ENCODE measurements at places on chromosomes 2 and 18. TPM values are rescaled to one million over a fixed set of nuclear protein-coding genes. Genes with fewer than 3 reads are reported as not detected.

DNA sequence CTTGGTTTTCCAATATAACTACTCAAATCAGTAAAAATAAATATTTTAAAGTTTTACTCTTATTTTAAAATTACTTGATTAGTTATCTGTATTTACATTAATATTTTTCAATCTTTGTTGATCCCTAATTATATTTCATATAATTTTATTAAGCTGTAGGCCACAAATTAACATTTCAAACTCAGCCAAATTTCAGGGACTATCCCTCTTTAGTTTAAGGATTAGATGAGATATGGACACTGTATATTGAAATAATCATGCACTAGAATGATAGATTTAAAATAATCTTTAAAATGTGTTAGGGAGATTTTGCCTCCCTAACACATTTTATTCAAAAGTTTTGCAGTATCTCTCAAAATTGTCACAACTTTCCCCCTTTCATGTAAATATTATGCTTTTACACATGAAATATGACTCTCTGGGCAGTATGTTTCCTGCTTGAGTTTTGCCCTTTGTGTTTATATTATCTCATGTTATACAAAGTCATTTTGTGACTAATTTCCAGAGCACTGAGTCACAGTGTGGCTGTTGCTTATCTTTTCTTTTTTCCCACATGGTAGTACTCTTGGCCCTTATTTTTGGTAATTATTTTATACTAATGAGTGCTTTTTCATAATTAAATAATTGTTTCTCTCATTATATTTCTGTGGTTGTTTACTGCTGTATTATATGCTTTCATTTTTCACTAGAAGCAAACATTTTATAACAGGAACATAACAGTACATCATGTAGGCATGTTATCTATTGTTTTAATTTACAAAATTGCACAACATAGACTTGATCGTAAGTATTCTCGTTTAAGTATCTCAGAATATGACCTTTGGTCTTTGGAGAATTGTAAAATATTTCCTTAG is 1.2 kb downstream of the TFPI start:
- peak overlapping the region; percentile 69 for H3K27ac ChIP-seq
- H3K27me3 ChIP-seq = no peaks in the 10 kb centered on the region
- H3K4me3 ChIP-seq = peak overlapping the region; percentile 25
- no peak for DNase-seq

- DNase-seq = no peak
- no peak overlapping the region for H3K27ac ChIP-seq
- H3K4me3 ChIP-seq = no peak overlapping the region
- H3K27me3 ChIP-seq = no peaks in the 10 kb centered on the region
- no peaks in the 10 kb centered on the region for H3K36me3 ChIP-seq
Measured at GRCh38 chr2:68692511-68692910, 42.1 kb upstream of the ARHGAP25 start.

- H3K36me3 ChIP-seq = no peaks in the 10 kb centered on the region
- no peaks in the 10 kb centered on the region for H3K27me3 ChIP-seq
- no peak overlapping the region for H3K27ac ChIP-seq
- H3K4me3 ChIP-seq = no peak overlapping the region
Measured at GRCh38 chr2:236342951-236343350, 78.7 kb upstream of the ASB18 start.

The TMEM127 gene
- 22.8 TPM for total RNA-seq

GRCh38 chr2:69083235-69083748 is 70.3 kb downstream of the ANTXR1 start:
- no peak for DNase-seq
- no peaks in the 10 kb centered on the region for H3K36me3 ChIP-seq
- no peak overlapping the region for H3K4me3 ChIP-seq
- H3K27ac ChIP-seq = peak overlapping the region; percentile 41

- no peaks in the 10 kb centered on the region for H3K27me3 ChIP-seq
- DNase-seq = no peak
- no peaks in the 10 kb centered on the region for H3K4me1 ChIP-seq
- no peak overlapping the region for H3K4me3 ChIP-seq
- H3K27ac ChIP-seq = no peak overlapping the region
Measured at GRCh38 chr2:10369269-10370255, 66.9 kb downstream of the HPCAL1 start.

DNA sequence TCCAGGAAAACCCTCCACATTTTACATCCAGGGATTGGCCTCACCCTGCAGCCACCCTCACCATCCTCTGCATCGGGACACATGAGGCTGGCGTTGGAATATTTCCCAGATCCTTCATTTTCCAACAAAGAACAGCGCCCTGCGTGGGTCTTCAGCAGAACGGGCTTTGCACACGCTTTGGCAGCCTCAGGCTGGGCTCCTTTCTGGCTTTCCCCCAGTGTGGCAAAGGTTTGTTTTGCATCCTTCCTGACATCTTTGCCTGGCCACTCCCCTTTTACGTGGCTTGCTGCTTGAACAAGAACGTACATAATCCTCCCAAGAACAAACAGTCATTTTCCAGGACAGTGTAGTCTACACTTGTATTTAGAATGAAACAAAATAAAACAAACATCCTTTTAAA is 25.6 kb upstream of the GREB1 start:
- no peaks in the 10 kb centered on the region for H3K27me3 ChIP-seq
- peak overlapping the region; percentile 85 for H3K27ac ChIP-seq
- H3K4me1 ChIP-seq = peaks cover 6% of the 10 kb centered on the region
- peak; percentile 76 for DNase-seq

The CNRIP1 gene
- 40.6 TPM for total RNA-seq

DNA sequence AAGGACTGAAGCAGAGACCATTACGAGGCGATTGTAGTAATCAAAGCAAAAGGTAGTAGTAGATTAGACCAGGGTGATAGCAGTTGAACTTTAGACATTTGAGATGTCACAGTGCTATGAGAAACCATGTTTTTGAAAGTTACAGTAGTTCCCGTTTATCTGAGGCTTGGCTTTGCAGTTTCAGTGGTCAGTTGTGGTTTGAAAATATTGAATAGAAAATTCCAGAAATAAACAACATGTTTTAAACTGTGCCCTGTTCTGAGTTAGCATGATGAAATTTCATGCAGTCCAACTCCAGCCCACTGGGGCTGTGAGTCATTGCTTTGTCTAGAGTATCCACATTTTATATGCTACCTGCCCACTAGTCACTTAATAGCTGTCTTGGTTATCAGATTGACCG is 47.5 kb downstream of the ZNF638 start:
- H3K36me3 ChIP-seq = no peaks in the 10 kb centered on the region
- H3K27ac ChIP-seq = no peak overlapping the region
- H3K4me3 ChIP-seq = no peak overlapping the region
- no peaks in the 10 kb centered on the region for H3K27me3 ChIP-seq

DNA sequence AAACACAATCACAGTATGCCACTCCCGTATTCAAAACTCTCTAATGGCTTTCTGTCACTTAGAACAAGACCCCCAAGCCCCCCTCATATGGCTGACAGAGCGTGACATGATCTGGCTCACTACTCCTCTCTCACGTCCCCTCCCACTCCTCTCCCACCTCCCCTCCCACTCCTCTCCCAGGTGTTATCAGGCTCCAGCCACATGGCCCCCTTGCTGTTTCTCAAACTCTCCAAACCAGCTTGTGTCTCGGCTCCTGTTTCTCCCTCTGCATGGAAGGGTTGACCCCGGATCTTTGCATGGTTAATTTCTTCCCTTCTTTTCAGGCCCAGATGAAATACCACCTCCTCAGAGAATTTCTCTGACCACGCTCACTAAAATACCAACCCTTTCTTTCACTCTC is 180.8 kb downstream of the SLC8A1 start:
- H3K27ac ChIP-seq = no peak overlapping the region
- H3K36me3 ChIP-seq = no peaks in the 10 kb centered on the region
- H3K27me3 ChIP-seq = no peaks in the 10 kb centered on the region
- no peak for DNase-seq
- H3K4me3 ChIP-seq = no peak overlapping the region

DNA sequence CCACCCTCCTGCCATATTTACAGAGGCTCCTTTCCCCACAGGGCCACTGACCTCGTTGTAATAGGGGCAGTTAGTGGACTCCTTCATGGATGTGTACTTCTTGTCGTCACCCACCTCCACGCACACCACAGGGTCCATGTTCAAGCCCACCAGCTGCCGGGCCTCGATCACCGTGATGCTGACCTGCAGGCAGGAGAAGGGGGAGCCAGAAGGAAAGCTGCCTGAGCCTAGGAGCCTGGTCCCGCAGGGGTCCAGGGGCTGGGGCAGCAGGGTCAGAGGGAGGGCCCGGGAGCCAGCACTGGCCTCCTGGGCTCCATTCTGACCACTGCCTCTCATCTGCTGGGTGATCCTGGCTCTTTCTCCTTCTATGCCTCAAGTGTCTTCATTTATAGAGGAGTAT is 17.0 kb upstream of the OTOF start:
- no peak for DNase-seq
- no peak overlapping the region for H3K27ac ChIP-seq
- H3K4me3 ChIP-seq = no peak overlapping the region
- H3K36me3 ChIP-seq = no peaks in the 10 kb centered on the region
- no peaks in the 10 kb centered on the region for H3K4me1 ChIP-seq
- no peaks in the 10 kb centered on the region for H3K27me3 ChIP-seq

The MAT2A gene
- 107 TPM for total RNA-seq

- no peak overlapping the region for H3K4me3 ChIP-seq
- no peak for DNase-seq
- no peak overlapping the region for H3K27ac ChIP-seq
- H3K36me3 ChIP-seq = no peaks in the 10 kb centered on the region
Measured at GRCh38 chr18:55220523-55220922, 261.3 kb upstream of the CCDC68 start.

The CCDC68 gene
- total RNA-seq = 8.6 TPM

GRCh38 chr2:206626108-206626507 is 16.2 kb upstream of the FAM237A start:
- no peak overlapping the region for H3K4me3 ChIP-seq
- no peak for DNase-seq
- H3K27ac ChIP-seq = no peak overlapping the region

DNA sequence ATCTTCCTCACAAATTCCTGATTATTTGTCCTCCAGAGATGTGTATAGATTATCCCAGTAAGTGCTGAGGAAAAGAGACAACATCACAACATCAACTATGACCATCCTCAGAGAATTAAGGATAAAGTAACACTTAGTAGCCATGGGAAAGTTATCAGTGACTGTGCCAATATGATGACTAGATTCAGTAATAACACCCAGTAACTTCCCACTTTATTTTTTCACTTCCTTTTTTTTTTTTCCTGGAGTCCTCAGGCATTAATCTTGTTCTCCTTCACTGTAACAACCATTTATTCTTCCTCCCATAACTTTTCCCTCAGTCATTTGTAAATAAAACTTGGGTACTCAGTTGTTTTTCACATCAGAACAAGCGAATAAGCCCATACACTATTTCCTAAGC is 16.7 kb upstream of the PID1 start:
- no peaks in the 10 kb centered on the region for H3K4me1 ChIP-seq
- DNase-seq = no peak
- no peaks in the 10 kb centered on the region for H3K27me3 ChIP-seq

DNA sequence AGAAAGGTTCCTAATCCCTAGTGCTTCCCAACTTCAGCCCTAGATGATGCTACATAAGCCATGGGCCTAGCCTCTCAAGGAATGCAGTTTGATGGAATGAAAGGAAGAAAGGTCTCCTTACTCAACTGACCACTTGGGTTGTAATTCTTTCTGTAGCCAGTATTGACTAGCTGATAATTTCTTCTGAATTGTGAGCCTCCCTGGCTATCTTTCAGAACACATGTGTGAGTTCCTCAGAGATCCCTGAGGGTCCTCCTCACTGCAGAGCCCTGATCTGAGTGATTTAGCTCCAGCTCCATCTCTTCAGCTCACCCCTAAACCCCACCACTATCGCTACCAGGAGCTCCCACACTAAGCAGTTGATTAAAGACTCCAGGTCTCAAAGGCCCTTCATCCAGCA is 31.5 kb downstream of the CFAP210 start:
- DNase-seq = no peak
- H3K4me3 ChIP-seq = no peak overlapping the region
- H3K4me1 ChIP-seq = no peaks in the 10 kb centered on the region
- no peaks in the 10 kb centered on the region for H3K36me3 ChIP-seq
- H3K27me3 ChIP-seq = no peaks in the 10 kb centered on the region
- no peak overlapping the region for H3K27ac ChIP-seq

The MYO5B gene
- total RNA-seq = 0.34 TPM

GRCh38 chr2:106314444-106314843 is 120.3 kb upstream of the UXS1 start:
- H3K36me3 ChIP-seq = no peaks in the 10 kb centered on the region
- no peak overlapping the region for H3K4me3 ChIP-seq
- H3K4me1 ChIP-seq = no peaks in the 10 kb centered on the region
- no peak overlapping the region for H3K27ac ChIP-seq

The HOXD8 gene
- 49.8 TPM for total RNA-seq

GRCh38 chr18:63253428-63254372 is 65.9 kb downstream of the BCL2 start:
- no peaks in the 10 kb centered on the region for H3K27me3 ChIP-seq
- H3K36me3 ChIP-seq = no peaks in the 10 kb centered on the region
- no peak overlapping the region for H3K4me3 ChIP-seq
- DNase-seq = no peak
- H3K27ac ChIP-seq = peak overlapping the region; percentile 73
- H3K4me1 ChIP-seq = peaks cover under 1% of the 10 kb centered on the region

The CDH19 gene
- total RNA-seq = 4.1 TPM

DNA sequence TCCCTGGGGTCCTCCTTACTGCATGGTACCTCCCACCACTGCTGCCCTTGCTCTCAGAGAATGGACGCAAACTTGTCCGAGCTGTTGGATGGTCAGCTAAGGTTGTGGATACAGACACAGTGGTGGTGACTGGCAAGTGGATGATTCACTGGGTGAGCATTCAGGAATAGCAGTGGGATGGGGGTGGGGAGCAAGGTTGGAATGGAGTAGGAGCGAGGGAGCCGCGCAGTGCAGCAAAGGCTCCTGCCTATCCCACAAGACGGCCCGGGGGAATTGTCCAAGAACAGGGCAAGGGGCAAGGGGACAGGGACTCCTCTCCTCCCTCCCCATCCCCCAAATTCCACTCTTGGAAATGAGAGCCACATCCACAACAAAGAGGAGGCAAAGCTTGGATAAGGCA is 102.2 kb downstream of the PIEZO2 start:
- no peaks in the 10 kb centered on the region for H3K4me1 ChIP-seq
- H3K4me3 ChIP-seq = no peak overlapping the region
- H3K27me3 ChIP-seq = no peaks in the 10 kb centered on the region
- H3K27ac ChIP-seq = no peak overlapping the region

DNA sequence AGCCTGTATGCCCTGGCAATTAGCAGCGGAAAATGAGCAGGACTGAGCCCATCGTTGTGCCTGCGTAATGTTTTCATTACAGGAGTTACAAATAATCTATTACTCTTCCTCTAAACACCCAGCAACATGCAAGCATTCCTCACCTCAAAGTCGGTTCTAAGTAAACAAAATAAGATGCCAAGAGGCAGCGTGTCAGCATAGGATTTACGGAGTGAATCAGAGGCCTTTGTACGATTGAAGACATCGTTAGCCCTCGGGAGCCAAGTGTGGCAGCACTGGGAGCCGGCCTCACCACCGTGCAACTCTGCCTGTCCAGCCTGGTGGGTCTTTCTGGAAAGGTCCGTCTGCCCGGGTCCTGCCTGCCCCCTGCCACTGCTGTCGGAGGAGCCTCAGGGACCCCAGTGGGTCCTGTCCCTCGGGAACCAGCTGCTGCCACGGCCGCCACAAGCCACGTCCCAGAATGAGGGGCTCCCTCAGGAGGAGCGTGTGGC is 80.1 kb upstream of the CTDP1 start:
- H3K27ac ChIP-seq = no peak overlapping the region
- no peaks in the 10 kb centered on the region for H3K4me1 ChIP-seq
- H3K36me3 ChIP-seq = no peaks in the 10 kb centered on the region
- H3K4me3 ChIP-seq = no peak overlapping the region
- DNase-seq = no peak
- no peaks in the 10 kb centered on the region for H3K27me3 ChIP-seq

All from uterus (tissue), 4 donors.